ENCODE measurements at places on chromosomes 4 and X. TPM values are rescaled to one million over a fixed set of nuclear protein-coding genes. Genes with fewer than 3 reads are reported as not detected.

DNA sequence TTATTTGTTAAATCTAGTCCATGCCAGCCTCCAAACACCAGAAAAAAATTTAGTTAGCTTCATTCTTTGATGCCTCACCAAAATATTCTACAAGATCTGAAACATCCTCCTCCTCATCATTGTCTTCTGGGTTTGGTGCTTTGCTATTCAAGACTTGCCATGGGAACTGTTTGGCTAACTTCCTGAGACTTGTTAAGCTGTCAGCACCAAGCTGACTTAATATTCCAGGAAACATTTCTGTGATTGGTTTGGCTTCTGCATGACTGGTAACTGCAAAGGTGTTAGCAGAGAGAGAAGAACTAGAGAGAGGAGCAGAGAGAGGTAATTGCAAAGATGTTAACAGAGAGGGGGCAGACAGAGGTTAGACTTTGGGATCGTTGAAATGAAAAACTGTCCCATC is 101.3 kb downstream of the PALLD start:
- H3K4me3 ChIP-seq: no peak overlapping the region
- H3K36me3 ChIP-seq: no peaks in the 10 kb centered on the region
- no peak for DNase-seq
- H3K27ac ChIP-seq: no peak overlapping the region

GRCh38 chr4:77185686-77186085 is 28.7 kb downstream of the CCNG2 start:
- H3K36me3 ChIP-seq: no peaks in the 10 kb centered on the region
- no peaks in the 10 kb centered on the region for H3K4me1 ChIP-seq
- H3K27ac ChIP-seq: no peak overlapping the region
- DNase-seq: no peak
- H3K4me3 ChIP-seq: no peak overlapping the region
- H3K27me3 ChIP-seq: peaks cover 58% of the 10 kb centered on the region

Gene MGAT4D
- not detected for total RNA-seq

GRCh38 chr4:78057600-78058550 is 752 bp downstream of the FRAS1 start:
- H3K36me3 ChIP-seq: no peaks in the 10 kb centered on the region
- H3K4me3 ChIP-seq: peak overlapping the region; percentile 71
- peak; percentile 86 for DNase-seq
- H3K4me1 ChIP-seq: peaks cover 19% of the 10 kb centered on the region
- no peak overlapping the region for H3K27ac ChIP-seq

- no peaks in the 10 kb centered on the region for H3K27me3 ChIP-seq
- no peaks in the 10 kb centered on the region for H3K36me3 ChIP-seq
- no peak overlapping the region for H3K4me3 ChIP-seq
- H3K27ac ChIP-seq: no peak overlapping the region
Measured at GRCh38 chr4:135934026-135934425, 1598.3 kb downstream of the PCDH18 start.

DNA sequence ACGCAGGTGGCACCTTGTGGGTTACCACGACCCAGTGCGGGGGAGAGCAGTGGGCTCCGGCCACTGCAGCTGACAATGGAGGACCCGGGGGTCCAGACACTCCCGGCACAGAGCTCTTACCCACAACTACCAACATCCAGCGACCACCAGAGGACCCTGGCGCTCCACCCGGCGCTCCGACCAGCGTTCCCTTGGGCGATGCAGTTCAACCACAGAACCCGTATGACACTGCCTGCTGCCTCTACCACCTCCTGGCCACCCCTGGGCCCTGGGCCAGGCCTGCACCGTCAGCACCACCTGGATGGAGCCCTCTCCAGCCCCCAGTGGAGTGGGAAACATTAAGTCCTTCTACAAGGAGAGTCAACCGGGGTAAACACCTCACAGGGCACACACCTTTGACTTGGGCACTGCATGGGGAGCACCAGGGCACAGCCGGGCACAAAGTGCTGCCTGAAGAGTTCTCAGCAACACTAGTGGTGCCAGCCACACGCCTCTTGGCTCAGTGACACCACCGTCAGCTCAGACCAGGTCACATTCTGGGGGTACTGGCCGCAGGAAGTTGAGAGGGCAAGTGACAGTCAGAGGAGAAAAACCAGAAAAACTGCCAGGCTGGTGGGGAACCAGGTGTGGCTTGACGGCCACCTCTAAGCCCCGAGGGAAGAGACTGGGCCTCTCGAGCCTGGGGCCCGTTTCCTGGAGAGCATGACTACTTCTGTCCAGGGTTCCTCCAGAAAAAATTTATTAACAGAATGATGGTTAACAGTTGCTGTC is 2.6 kb downstream of the CTBP1 start:
- DNase-seq: peak; percentile 93
- H3K4me3 ChIP-seq: peak overlapping the region; percentile 86
- H3K4me1 ChIP-seq: peaks cover 24% of the 10 kb centered on the region

GRCh38 chr4:153020457-153020856 is 84.3 kb downstream of the FHDC1 start:
- H3K27ac ChIP-seq: no peak overlapping the region
- H3K4me1 ChIP-seq: no peaks in the 10 kb centered on the region
- peaks cover 2% of the 10 kb centered on the region for H3K27me3 ChIP-seq
- H3K36me3 ChIP-seq: no peaks in the 10 kb centered on the region

- DNase-seq: peak; percentile 62
- no peaks in the 10 kb centered on the region for H3K36me3 ChIP-seq
- no peak overlapping the region for H3K27ac ChIP-seq
- H3K27me3 ChIP-seq: no peaks in the 10 kb centered on the region
- no peak overlapping the region for H3K4me3 ChIP-seq
- H3K4me1 ChIP-seq: no peaks in the 10 kb centered on the region
Measured at GRCh38 chrX:12610079-12610478, 181.1 kb upstream of the PRPS2 start.

GRCh38 chr4:141884070-141884469 is 247.7 kb downstream of the IL15 start:
- no peaks in the 10 kb centered on the region for H3K36me3 ChIP-seq
- H3K27ac ChIP-seq: no peak overlapping the region
- no peaks in the 10 kb centered on the region for H3K4me1 ChIP-seq
- no peak overlapping the region for H3K4me3 ChIP-seq

Gene BEX2
- 4.3 TPM for total RNA-seq

DNA sequence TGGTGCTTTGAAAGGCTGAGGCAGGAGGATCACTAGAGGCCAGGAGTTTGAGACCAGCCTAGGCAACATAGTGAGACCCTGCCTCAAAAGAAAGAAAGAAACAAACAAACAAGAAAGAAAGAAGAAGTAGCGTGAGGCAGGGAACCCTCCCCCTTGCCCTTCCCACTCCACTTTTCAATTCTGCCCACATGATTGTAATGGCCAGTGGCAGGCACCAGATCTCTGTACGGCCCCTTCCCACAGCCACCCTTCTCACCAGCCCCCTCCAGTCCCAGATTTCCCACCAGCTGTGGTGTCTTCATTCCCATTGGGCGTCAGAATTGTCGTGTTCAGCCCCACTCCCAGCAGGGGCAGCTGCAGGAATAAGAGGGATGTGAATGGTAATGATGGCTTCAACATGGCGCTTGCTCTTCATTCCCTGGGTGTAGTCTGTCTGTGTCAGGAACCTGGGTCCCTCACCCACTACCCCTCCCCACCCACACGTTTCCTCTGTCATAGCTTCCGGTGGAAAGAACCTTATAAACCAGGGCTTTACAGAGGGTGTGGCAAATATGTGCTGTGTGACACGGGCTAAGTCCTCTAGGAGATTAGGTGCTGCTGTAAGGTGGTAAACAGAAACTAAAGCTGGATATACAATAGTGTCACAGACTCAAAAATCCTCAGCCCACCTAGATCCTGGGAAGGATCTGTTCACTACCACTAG is at the start of gene IL2RG:
Gene IL2RG (minus strand): TSS at position 437 of the 703 bp plus-strand sequence. CDS start 38 bp downstream, at position 399.
- no peak for DNase-seq
- H3K27me3 ChIP-seq: peaks cover 9% of the 10 kb centered on the region
- H3K4me3 ChIP-seq: no peak within 1 kb of the TSS
- H3K36me3 ChIP-seq: no peaks in the 10 kb centered on the region
- H3K4me1 ChIP-seq: no peaks in the 10 kb centered on the region

- H3K4me1 ChIP-seq: no peaks in the 10 kb centered on the region
- DNase-seq: peak; percentile 77
- peak within 1 kb of the TSS; percentile 74 for H3K4me3 ChIP-seq
- H3K27ac ChIP-seq: peak within 1 kb of the TSS; percentile 76
- H3K27me3 ChIP-seq: no peaks in the 10 kb centered on the region
Measured at GRCh38 chrX:55489314-55490009, at the start of gene USP51. Gene USP51 (minus strand): TSS chrX:55489848. CDS start chrX:55488939, 909 bp downstream.

Gene F8A2
- total RNA-seq: not detected

GRCh38 chr4:128793859-128794672 is 15.4 kb upstream of the JADE1 start:
- peak; percentile 52 for DNase-seq
- H3K4me3 ChIP-seq: no peak overlapping the region
- no peaks in the 10 kb centered on the region for H3K4me1 ChIP-seq
- H3K36me3 ChIP-seq: no peaks in the 10 kb centered on the region
- H3K27ac ChIP-seq: no peak overlapping the region

Gene BCORL1
- total RNA-seq: 1.4 TPM

DNA sequence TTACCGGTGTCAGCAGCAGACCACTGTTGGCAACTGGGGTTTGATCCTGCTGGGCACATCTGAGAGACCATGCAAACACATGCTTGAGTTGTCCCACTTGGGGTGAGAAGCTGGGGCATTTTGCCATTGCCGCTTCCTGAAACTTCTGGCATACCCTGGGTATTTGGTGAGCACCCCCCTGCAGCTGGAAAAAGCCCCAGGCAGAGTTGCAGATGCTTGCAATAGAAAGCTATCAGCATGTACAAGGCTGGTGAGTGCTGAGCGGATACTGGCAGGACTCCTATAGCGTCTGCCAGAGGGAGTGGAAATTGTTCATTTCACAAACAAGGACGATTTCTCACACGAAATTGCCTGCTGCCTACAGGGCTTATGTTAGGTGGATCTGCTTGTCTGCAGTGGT is 32.3 kb downstream of the SUPT20HL1 start:
- H3K4me1 ChIP-seq: peaks cover 17% of the 10 kb centered on the region
- H3K36me3 ChIP-seq: no peaks in the 10 kb centered on the region
- H3K4me3 ChIP-seq: no peak overlapping the region
- no peak for DNase-seq
- no peak overlapping the region for H3K27ac ChIP-seq

GRCh38 chrX:104112326-104112951 is at the start of gene ZCCHC18:
Gene ZCCHC18 (plus strand): TSS chrX:104112523. CDS start chrX:104114112, 1,589 bp downstream.
- no peaks in the 10 kb centered on the region for H3K4me1 ChIP-seq
- no peaks in the 10 kb centered on the region for H3K36me3 ChIP-seq
- H3K27ac ChIP-seq: no peak within 1 kb of the TSS
- DNase-seq: peak; percentile 89
- peaks cover 44% of the 10 kb centered on the region for H3K27me3 ChIP-seq
- peak within 1 kb of the TSS; percentile 74 for H3K4me3 ChIP-seq

Gene PCSK1N
- not detected for total RNA-seq

GRCh38 chr4:107317611-107318010 is 281.5 kb upstream of the DKK2 start:
- no peaks in the 10 kb centered on the region for H3K4me1 ChIP-seq
- peaks cover 4% of the 10 kb centered on the region for H3K27me3 ChIP-seq
- no peak for DNase-seq
- no peak overlapping the region for H3K27ac ChIP-seq

- no peaks in the 10 kb centered on the region for H3K4me1 ChIP-seq
- peak; percentile 57 for DNase-seq
- H3K27ac ChIP-seq: no peak overlapping the region
- no peak overlapping the region for H3K4me3 ChIP-seq
- no peaks in the 10 kb centered on the region for H3K36me3 ChIP-seq
Measured at GRCh38 chrX:34893741-34894140, 48.9 kb upstream of the FAM47B start.

- peak; percentile 9 for DNase-seq
- H3K4me3 ChIP-seq: no peak overlapping the region
- no peaks in the 10 kb centered on the region for H3K36me3 ChIP-seq
- H3K27ac ChIP-seq: no peak overlapping the region
- no peaks in the 10 kb centered on the region for H3K4me1 ChIP-seq
Measured at GRCh38 chrX:130575831-130576389, 174.1 kb downstream of the RBMX2 start.

- peaks cover 11% of the 10 kb centered on the region for H3K4me1 ChIP-seq
- H3K4me3 ChIP-seq: no peak overlapping the region
- no peaks in the 10 kb centered on the region for H3K27me3 ChIP-seq
- no peaks in the 10 kb centered on the region for H3K36me3 ChIP-seq
Measured at GRCh38 chr4:20386001-20386740, 134.5 kb downstream of the SLIT2 start.

Gene DSPP
- total RNA-seq: not detected

DNA sequence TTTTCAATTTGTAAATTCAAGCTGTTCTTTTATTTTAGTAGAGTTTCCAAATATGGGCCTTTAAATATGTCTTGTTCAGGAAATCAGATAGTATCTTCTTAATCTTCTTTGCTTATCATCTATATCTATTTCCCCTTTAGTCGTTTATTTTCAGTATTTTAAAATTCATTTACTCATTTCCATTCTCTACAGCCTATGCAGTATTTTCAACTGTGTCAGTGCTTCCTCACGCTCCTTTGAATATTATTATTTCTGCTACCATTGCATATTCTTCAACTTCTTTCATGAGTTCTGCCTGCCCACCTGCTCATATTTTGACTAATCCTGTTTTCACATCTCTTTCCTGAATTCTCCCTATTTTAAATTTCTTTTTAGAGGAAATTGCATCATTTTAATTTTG is 185.4 kb downstream of the DKK2 start:
- H3K27ac ChIP-seq: no peak overlapping the region
- no peaks in the 10 kb centered on the region for H3K27me3 ChIP-seq
- no peaks in the 10 kb centered on the region for H3K4me1 ChIP-seq

- no peak overlapping the region for H3K27ac ChIP-seq
- no peak overlapping the region for H3K4me3 ChIP-seq
- H3K27me3 ChIP-seq: no peaks in the 10 kb centered on the region
- DNase-seq: no peak
Measured at GRCh38 chrX:25096522-25097045, 80.8 kb upstream of the ARX start.

DNA sequence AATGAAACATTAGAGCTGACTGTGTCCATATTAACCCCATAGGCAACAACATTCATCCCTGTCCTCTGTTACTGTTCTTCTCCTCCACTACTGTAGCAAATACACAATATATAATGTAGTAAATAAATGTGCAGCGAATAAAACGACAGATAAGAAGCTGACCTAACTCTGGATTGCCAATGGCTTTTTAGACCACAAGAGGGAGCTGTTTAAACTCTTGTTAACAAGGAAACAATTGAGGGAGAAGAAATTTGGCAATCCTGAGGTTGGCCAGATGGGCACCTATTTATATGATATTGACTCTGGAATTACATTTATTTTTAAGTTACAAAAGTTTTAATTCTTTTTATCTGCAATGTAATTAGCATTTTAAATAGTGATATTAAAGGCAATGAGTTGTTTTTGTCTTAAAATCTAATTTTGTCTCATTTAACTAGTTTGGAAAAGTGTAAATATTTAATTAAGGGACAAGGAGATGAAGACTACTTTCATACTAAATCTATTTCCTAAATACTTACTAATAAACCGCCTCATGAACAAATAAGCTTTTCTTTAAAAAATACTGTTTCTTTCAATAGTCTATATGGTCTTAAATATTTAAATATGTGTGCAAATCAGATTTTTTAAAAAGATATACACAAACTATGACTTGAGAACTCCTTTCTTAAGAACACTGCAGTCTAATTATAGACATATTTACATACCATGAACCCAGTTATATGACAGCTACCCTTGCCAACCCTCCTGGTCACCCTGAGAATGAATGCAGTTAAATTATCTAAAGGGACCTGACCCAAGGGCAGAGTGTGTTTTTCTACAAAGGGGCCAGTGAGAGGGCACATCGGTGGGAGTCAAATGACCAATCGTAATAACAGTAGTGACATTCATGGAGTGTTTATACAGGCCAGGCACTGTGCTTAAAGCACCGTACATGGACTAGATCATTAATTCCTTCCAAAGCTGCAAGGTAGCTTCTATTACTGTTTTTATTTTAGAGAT is 52.9 kb upstream of the HPF1 start:
- no peaks in the 10 kb centered on the region for H3K27me3 ChIP-seq
- no peak overlapping the region for H3K27ac ChIP-seq
- H3K4me3 ChIP-seq: peak overlapping the region; percentile 24
- peak; percentile 92 for DNase-seq
- no peaks in the 10 kb centered on the region for H3K36me3 ChIP-seq

Gene ATP5ME
- 70.4 TPM for total RNA-seq

All from osteoblast (primary cell).